ENCODE measurements at places on chromosomes 6 and 20. TPM values are rescaled to one million over a fixed set of nuclear protein-coding genes. Genes with fewer than 3 reads are reported as not detected.

DNA sequence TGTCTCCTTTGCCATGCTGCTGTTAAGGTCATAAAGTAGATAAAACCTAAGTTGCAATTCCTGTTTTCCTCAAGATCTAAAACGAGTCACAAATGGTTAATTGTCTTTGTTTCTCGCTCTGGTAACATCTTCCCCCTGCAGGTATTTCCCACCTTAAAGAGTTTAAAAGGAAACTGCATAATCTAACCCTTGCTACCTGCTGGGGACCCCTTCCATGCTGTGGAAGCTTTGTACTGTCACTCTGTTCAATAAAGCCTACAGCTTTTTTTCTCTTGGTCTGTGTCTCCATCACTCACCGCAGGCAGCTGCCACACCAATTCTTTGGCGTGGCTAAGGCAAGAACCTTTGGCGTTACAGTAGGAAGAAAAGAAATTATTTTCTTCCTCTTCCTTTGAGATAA, 117.7 kb upstream of the GJE1 start:
- no peak overlapping the region for H3K4me3 ChIP-seq
- H3K27me3 ChIP-seq = no peaks in the 10 kb centered on the region
- no peak overlapping the region for H3K27ac ChIP-seq
- H3K4me1 ChIP-seq = no peaks in the 10 kb centered on the region
- DNase-seq = no peak

GRCh38 chr6:30683980-30684338, 2.5 kb downstream of the PPP1R18 start:
- H3K36me3 ChIP-seq = no peaks in the 10 kb centered on the region
- peak overlapping the region; percentile 53 for H3K4me3 ChIP-seq
- DNase-seq = no peak
- H3K27me3 ChIP-seq = no peaks in the 10 kb centered on the region

OR2J3 gene
- not detected for total RNA-seq

PI3 gene
- total RNA-seq = 262 TPM

GRCh38 chr6:39209360-39209811, 19.9 kb downstream of the KCNK5 start:
- no peak overlapping the region for H3K27ac ChIP-seq
- no peaks in the 10 kb centered on the region for H3K27me3 ChIP-seq
- no peaks in the 10 kb centered on the region for H3K36me3 ChIP-seq
- no peak overlapping the region for H3K4me3 ChIP-seq
- H3K4me1 ChIP-seq = peaks cover 30% of the 10 kb centered on the region
- no peak for DNase-seq

RFX6 gene
- total RNA-seq = 0.59 TPM

TMEM74B gene
- total RNA-seq = 1.4 TPM

DNA sequence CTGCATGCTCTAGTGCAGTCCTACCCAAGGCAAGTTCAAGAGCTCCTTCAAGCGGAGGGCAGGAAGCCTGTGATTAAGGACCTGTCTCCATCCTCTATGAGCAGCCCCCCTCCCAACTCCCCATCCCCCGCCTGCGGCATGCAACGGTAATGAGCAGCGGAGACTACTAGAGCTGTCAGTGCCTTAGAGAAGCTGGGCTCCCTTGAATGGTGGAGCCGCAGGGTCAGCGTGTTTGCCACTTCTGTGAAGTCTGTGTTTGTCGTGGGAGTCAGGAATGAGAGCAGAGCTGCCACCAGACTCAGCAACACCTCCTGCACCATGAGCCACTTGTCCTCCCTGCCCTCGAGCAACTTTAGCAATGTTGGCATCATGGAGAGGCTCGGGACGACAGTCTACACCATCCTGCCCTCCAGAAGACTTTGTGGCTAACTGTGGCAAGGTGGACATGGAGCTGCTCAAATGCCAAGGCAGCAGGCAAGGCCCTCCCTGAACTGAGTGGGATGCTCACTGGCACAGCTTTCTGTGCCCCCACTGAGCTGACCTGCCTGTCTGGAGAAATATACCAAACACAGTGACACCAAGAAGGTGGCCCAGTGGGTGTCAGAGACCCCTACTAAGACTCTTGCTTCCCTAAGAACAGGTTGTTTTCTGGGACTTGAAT, 23.8 kb upstream of the SYNDIG1 start:
- no peaks in the 10 kb centered on the region for H3K36me3 ChIP-seq
- H3K27ac ChIP-seq = no peak overlapping the region
- no peak for DNase-seq
- no peaks in the 10 kb centered on the region for H3K4me1 ChIP-seq
- no peak overlapping the region for H3K4me3 ChIP-seq

HEY2 gene
- total RNA-seq = 0.37 TPM

DNA sequence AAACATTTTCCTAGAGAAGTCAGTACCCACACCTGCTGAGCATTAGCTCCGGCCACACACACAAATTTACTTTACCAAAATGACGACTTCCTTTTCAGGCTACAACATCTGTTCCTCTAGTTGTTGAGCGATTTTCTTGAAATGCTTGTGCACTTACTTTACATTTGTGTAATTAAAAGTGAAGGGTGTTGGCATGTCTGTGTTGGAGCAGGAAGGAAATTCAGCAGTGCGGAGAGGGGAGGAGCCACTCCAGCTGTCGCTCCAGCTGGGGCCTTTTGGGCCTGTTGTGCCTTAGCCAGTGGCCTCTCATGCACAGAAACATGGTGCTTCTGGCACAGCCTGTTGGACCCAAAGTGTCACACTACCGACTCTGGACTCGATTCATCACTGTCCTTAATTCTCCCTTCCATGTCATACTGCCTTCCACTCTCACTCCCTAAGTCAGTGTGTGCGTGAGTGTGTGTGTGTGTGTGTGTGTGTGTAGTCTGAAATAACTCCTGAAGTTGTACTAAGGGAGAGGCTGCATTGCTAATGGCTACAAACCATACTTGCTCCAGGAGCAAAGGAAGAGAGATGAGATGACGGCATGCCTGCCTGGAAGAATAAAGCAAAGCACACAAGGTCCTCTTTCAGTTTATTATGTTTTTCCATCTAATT, 191.8 kb upstream of the ARG1 start:
- H3K27me3 ChIP-seq = no peaks in the 10 kb centered on the region
- no peak overlapping the region for H3K4me3 ChIP-seq
- peak; percentile 35 for DNase-seq
- no peaks in the 10 kb centered on the region for H3K4me1 ChIP-seq
- no peaks in the 10 kb centered on the region for H3K36me3 ChIP-seq

- H3K27ac ChIP-seq = no peak overlapping the region
- DNase-seq = no peak
- no peak overlapping the region for H3K4me3 ChIP-seq
Measured at GRCh38 chr6:158028876-158029275, 47.2 kb downstream of the SYNJ2 start.

SEMG1 gene
- total RNA-seq = 0.42 TPM

DNA sequence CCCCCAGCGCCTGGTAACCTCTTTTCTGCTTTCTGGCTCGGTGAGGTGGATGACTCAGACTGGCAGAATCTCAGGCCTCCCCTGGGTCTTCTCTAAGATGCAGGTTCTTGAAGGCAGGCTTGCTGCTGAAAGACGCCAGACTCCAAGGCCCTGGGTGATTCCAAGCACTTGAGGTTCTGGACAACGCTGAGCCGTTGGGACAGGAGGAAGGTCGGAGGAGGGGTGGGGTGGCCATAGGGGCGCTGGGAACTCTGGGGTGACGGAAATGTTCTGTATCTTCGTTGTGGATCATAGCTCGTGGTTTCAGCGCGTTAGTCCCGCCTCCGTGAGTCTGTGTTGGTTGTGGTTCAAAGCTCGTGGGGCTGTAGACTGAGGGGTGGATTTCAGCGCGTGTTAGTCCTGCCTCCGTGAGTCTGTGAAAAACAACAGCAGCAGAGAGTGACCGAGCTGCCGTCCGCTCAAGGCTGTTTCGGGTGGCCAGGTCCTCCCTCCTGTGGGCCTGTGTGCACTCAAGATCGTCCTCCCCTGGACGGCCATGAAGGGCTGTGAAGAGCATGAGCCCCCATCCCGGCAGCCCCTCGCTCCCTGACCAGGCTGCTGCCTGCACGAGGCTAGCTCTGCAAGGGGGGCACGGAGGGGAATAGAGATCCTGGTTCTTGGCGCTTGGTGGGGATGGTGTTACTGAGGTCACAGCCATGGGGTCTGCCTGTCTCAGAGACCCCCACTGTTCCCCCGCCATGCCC, 7.7 kb downstream of the NTSR1 start:
- no peaks in the 10 kb centered on the region for H3K4me1 ChIP-seq
- no peaks in the 10 kb centered on the region for H3K36me3 ChIP-seq
- DNase-seq = no peak
- H3K4me3 ChIP-seq = no peak overlapping the region

DNA sequence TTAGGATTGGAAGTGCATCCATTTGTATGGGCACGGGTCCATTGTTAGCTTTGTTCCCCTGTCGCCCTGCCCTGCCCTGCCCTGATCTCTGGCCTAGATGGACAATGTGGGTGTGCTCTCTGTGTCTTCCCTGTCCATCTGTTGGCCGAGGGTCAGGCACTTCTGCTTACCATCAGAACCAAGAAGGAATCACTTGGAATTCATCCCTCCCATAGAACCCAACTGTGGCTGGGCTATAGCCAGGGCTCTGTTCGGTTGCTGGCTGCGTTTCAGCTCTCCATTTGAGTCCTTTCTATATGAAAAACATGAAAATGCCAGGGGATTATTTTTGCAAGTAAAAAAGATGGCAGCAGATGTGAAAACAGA, 26.6 kb upstream of the TULP4 start:
- H3K36me3 ChIP-seq = no peaks in the 10 kb centered on the region
- H3K4me1 ChIP-seq = peaks cover 3% of the 10 kb centered on the region
- H3K4me3 ChIP-seq = no peak overlapping the region
- H3K27me3 ChIP-seq = no peaks in the 10 kb centered on the region
- no peak for DNase-seq

EDN3 gene
- 28.8 TPM for total RNA-seq

GRCh38 chr20:219290-220115, 7.6 kb upstream of the DEFB129 start:
- H3K4me1 ChIP-seq = no peaks in the 10 kb centered on the region
- H3K4me3 ChIP-seq = no peak overlapping the region
- H3K36me3 ChIP-seq = no peaks in the 10 kb centered on the region
- H3K27ac ChIP-seq = no peak overlapping the region

TNNC2 gene
- total RNA-seq = 2.9 TPM

GHRH gene
- not detected for total RNA-seq

HLA-DMB gene
- 28.8 TPM for total RNA-seq

DNA sequence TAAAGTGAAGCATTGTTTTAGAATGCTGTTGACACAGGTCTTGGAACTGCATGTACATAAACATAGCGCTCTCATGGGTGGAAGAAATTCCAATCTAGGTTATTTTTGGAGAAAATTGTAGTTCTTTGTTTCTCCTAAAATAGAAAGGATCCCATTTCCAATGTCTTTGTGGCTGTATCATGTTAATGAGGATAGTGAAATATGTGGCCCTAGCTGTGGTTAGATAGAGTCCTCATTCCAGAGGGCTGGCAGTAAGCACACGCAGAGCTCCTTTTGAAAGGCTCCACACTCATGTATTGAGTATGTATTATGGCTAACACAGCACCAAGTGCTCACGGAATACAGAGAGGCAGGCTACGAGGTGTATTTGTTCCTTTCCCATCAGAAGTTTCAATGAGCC, 60.9 kb downstream of the SNRNP48 start:
- no peak for DNase-seq
- no peak overlapping the region for H3K4me3 ChIP-seq
- H3K36me3 ChIP-seq = no peaks in the 10 kb centered on the region
- no peak overlapping the region for H3K27ac ChIP-seq
